CD14-positive monocyte (primary cell): ENCODE measurements at places on chromosomes 2 and 18.
A peak's percentile ranks its signal among the peaks of the same experiment; 100 is the strongest.

DNA sequence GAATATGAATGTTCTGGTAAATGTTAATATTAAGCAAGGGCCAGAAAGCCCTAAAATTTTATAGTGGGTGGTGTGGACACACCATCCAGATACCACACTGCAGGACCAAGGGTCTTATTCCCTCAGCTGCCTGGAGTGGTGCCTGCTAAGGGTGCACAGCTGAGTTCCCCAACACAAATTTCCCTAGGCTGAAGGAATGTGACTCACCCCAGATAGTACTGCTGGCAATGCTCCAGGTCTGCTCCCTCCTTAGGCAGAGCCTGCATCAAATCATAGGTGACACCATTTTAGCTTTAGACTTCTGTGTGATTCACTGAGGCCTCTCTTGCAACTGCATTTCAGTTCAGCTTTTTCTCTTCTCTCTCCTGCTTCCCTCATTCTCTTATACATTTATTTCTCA, 321.1 kb downstream of the SATB2 start:
- DNase-seq: no peak

- DNase-seq: no peak
These were observed 119.5 kb downstream of the NCK2 start for GRCh38 chr2:105864262-105864661.

DNA sequence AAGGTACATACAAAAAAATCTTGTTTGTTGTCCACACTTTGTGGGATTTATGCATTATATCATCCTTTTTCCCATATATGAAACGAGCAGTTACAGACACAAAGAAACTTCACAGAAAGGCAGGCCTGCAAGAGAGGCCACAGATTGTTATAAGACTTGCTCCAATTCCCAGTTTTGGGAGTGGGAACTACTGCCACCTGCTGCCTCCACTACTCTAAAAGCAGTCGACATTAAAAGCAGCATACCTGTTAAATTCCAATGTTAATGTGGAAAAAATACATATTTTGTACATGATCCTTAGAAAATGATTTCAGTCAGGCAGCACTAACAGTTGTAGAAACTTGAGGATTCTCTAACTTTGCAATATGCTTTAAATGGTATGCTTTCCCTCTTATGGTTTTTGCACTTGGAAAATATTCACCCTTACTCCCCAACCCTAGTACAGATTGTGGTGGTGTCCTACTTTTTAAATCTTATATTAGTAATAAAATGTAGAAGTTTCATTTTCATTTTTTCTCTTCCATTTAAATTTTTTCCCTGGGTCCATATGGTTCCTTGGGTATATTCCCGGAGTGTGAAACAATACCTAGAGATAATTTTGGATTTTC, 37.9 kb downstream of the SLC38A11 start:
- DNase-seq: no peak

DNA sequence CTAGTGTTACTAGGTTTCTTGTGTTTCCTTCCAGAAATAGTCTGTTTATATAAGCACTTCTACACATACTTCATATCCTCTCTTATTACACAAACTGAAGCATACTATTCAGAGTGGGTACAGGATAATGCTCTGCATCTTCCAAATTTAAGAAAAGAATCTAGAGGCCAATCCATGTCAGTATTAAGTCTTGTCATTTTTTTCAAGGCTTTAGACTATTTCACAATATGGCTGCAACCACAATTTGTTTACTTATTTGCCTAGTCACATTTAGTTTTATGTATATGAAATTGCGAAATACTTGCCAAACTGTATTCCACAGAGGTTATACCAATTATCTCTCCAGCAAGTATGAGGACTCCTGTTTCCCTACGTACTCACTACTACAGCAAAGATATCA, 27.9 kb downstream of the IWS1 start:
- peak; percentile 55 for DNase-seq

- DNase-seq: no peak
These were observed 246.5 kb downstream of the GBX2 start for GRCh38 chr2:235921508-235922191.

DNA sequence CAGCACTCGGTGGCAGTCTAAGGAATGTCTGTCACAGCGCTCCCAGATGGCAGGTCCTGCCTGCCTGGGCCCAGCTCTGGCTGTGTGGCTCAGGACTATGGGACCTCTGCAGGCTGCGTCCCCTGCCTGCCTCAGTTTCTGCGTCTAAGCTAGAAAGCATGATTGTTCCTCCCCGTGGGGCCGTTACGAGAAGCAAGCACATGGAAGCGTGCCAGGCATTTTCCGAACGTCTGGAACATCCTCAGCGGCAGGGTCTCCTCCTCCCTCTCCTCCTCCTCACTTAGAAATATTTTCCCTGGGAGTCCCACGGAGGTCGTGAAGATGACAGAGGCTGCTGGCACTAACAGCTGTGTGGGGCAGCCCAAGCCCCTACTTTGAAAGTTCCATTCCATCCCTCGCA, 43.3 kb downstream of the LRRFIP1 start:
- no peak for DNase-seq

GRCh38 chr18:49858309-49859020, 45.1 kb upstream of the ACAA2 start:
- DNase-seq: peak; percentile 25

GRCh38 chr2:176135035-176135440, 5.5 kb downstream of the HOXD8 start:
- no peak for DNase-seq

- DNase-seq: peak; percentile 67
These were observed 36.9 kb downstream of the ATOH8 start for GRCh38 chr2:85790499-85791188.

DNA sequence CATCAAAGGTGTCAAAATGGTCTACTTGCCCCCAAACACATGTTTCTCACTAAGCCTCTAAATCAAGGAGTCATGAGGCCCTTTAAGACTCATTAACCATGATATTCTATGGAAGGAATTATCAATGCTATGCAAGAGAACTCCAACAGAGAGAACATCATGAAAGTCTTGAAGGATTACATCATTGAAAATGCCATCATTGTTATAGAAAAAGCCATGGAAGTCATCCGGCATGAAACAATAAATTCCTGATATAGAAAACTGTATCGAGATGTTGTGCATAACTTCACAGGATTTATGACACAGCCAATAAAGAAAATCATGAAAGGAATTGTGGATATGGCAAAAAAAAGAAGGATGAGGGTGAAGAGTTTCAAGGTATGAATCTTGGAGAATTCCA, 1363.6 kb upstream of the CDH2 start:
- no peak for DNase-seq

DNA sequence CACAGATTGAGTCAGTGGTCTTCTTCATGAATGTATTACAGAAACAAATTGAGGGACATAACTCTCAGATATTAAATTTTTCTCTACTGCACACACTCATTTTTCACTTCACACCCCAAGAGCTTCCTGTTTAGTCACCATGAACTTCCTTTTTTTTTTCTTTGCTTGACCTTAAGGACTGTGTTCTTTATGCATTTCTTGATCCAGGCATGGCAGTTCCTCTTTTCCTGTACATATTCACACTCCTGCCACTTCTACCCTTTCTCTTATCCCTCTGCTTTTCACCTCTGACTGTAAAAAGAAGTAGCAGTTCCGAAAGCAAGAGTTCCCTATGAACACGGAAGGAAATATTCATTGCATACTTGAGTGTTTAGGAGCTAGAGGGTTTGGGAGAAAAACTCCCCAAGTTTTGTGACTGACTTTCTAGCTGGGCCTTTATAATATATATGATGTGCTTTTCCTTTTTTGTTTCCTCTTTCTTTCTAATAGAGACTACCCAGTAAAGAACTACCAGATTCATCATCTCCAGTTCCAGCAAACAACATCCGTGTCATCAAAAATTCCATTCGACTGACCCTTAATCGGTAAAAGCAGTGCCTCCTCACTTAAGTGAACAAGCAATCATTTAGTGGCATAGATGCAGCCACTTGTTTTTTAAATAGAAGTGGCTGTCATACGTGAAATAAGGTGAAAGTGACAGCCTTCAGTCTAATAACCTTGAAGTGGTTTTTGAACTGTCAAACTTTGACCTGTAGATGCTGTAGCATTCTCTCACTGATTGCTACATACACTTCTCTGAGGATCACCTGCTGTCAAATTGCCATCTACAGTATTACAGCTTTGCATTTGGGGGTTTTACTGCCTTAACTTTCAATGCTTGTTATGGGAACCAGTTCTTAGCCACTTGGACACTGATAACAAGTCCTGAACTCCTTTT, 40.8 kb downstream of the PAPOLG start:
- peak; percentile 93 for DNase-seq

- DNase-seq: no peak
These were observed 112.7 kb downstream of the OTX1 start for GRCh38 chr2:63163161-63163820.

GRCh38 chr18:34820360-34821065, 110.4 kb downstream of the DTNA start:
- no peak for DNase-seq

GRCh38 chr2:95308426-95308990, 11.4 kb downstream of the KCNIP3 start:
- no peak for DNase-seq

GRCh38 chr2:54677476-54678265, 45.8 kb upstream of the EML6 start:
- no peak for DNase-seq

DNA sequence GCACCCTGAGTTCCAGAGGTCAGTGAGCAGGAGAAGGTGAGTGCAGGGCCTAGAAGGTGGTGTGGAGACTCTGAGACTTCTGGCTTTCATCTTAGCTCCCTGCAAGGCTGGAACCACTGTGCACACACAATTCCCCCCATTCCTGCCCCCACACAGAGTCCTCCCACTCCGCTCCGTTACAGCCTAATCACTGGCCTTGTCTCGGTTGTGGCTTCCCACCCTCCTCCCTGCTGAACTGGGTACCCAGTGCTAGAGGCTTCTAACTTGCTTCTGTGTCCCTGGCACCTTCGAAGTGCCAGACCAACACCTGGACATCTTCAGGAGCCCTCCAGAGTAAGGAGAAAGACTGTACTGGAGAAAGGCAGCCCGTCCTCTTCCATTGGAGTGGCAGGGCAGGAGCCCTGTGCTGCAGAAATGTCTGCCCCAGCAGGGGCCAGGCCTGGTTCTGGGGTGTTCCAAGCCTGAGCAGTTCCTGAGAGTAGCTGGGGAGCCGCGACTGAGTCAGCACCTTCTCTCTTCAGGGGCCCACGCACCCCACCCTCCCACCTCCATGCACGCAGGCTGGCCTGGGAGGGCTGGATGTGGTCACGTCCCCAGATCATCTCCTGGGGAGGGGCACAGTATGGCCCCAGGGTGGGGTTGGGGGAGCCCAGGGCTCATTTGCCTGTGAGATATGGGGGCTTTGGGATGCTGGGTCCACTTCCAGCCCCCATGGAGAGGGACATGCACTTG, 23.4 kb downstream of the CROCC2 start:
- DNase-seq: no peak

GRCh38 chr2:142877216-142877838, at the start of gene KYNU:
Gene KYNU, plus strand, starts transcription at chr2:142877664. Its CDS starts 7,704 bp downstream, at chr2:142885368.
- DNase-seq: peak; percentile 85

DNA sequence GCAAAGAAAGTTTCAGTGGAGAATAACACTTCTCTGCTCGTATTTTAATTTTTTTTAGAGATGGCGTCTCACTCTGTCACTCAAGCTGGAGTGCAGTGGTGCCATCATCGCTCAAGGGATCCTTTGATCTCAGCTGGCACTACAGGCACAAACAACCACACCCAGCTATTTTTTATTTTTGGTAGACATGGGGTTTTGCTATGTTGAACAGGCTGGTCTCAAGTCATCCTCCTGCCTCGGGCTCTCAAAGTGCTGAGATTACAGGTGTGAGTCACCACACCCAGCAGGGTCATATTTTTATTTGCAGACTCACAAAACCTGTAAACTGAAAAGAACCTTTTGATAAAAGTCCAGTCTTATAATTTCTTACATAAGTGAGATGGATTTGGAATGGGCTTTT, 2.6 kb downstream of the TRAK2 start:
- no peak for DNase-seq

- DNase-seq: no peak
These were observed 7.3 kb downstream of the IL1R1 start for GRCh38 chr2:102149644-102150455.

DNA sequence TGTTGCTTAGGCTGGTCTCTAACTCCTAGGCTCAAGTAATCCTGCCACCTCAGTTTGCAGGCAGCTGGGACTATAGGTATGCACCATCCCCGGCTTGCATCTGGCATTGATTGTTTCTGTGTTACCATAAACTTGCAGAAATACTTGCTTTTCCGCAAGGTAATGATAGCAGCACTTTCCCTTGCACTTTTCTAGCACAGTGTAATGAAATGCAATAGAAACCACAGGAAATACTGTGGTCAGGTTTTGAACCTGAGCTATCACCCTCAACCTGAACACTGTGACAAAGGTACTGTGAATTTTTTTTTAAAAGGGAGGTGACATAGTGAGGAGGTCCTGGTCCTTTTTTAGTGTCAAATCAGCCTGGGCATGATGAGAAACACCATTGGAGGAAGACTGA, 38.3 kb downstream of the DHRS9 start:
- no peak for DNase-seq

DNA sequence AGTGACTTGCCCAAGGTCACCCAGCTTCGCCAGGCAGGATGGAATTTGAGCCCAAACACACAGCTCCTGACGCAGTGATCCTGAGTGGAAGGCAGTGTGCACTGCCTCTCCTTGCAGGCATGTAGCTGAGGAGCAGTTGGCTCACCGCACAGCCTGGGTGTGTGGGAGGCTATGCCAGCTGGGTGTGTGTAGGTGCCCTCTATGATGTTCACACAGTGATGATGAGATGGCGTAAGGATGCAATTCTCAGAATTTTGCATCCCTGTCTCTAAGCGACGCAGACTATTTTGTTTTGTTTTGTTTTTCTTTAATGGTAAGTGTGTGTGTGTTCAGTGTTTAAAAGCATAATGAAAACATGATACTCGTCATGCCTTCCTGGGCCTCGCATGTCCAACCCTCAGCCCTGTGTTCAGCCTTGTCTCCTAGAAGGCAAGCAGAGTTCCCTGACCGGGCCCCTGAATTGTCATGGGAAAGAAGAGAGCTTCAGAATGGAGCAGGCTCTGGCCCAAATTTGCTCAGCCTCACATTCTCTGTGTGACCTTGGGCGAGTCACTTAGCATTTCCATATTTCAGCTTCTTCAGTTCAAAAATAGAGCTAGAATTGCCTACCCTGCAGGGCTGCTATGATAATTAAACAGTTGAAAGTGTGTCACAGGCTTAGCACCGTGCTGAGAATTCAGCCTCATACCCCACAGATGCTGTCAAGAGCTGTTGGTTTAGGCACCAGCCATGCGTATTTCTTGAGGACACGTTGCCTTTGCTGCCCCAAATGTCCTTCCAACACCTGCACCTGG, 603.6 kb upstream of the RAB6C start:
- DNase-seq: no peak

GRCh38 chr2:12293874-12294273, 422.9 kb upstream of the TRIB2 start:
- no peak for DNase-seq

DNA sequence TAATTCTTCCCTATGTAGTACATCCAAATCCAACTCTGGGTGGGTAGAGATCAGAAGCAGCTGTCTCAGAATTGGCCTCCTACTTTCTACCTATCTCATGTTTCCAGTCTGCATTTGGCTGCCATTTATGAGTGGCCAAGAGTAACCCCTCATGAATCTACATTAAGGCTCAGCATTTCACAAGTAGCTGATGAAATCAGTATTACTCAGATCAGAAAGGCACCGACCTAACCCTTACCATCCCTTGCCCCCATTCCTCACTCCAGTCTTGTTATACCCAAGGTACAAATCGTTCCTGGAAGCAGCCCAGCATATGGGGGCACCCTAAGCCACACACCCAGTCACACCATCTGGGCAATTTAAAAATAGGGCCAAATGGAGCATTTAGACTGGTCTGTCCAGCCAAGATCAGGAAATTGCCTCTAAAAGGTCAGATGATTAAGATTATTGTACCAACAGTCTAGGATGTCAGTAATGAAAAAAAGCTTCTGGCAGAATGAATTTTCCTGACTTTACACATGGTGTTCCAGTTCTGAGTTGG, 37.1 kb downstream of the CD28 start:
- no peak for DNase-seq

- DNase-seq: no peak
These were observed 16.3 kb downstream of the ASAP2 start for GRCh38 chr2:9222893-9223287.
